ENCODE measurements at places on chromosomes 5 and 9.

GRCh38 chr5:35963381-35963843, 25.0 kb upstream of the CAPSL start:
- no peak for DNase-seq

DNA sequence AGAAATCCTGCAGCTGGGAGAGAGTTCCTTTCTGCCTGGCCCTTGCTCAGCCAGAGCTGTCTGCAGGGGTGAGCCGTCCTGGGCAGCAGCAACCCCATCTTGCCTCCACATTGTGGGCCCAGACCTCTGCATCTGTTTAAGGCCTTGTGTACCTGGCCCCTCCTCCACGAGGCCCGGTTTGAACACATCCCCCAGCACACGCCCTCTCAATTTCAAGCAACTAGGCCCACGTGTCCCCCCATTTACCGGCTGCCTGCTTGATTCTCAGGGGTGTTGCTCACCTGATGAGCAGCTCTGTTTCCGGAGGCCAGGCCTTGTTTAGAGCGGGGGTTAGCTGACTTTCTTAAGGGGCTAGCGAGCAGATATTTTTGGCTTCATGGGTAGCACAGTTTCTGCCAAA, 181.8 kb downstream of the HSPA4 start:
- no peak for DNase-seq

GRCh38 chr9:34381323-34381722, 4.6 kb upstream of the MYORG start:
- DNase-seq = no peak

- DNase-seq = no peak
Measured at GRCh38 chr9:242461-243080, 27.9 kb downstream of the DOCK8 start.

DNA sequence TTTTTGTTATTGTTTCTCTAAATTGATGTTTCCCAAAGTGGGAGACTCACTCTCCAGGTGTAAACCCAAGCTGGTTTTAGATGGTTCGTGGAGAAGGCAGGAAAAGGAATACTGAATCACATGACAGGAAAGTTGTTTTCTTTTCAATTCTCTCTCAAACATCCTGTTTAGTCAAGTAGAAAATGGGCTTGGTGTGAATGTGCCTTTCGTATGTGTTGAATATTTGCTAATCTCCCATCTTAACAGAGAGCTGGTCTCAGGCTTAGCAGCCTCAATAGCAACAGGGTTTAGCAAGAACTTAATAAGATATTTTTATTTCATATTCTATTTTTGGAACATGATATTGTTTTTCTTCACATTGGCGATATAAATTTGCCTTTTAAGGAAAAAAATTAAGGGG, 119.7 kb downstream of the INSYN2B start:
- no peak for DNase-seq

DNA sequence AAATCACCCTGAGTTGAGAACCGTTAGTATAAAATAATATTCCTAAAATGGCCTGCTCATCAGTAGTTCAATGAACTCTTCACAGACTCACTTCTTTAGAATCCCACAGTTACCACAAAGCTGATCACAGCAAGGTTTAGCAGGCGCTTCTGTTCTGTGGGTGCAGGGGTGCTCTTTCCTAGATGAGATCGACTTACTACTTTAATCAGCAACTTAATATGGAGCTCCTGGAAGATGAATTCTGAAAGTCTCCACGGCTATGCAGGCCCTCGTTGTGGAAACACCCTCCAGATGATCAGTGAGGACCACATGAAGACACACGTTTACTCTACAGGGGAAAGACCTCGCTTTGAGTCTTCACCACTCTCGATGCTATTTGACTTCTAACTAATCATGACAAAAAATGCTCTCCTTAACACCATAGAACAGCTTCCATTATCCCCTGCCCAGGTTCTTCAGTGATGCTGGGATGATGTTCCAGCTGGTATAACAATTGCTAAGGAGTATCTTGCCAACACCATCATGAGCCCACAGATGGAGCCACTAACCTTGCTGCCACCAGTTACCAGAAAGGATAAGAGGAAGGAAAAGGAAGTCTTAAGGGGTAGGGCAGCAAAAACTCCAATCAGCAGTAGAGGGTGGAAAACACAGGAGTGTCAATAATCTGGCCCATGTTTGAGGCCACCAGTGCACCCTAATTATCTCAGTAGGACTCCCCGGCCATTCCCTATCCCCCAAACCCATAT, 17.9 kb upstream of the GPX8 start:
- DNase-seq = peak; percentile 27

All from CD4-positive, alpha-beta T cell treated with Interleukin-4 for 1 hour (primary cell).